ENCODE measurements at places on chromosomes 2 and 18. TPM values are rescaled to one million over a fixed set of nuclear protein-coding genes. Genes with fewer than 3 reads are reported as not detected.

DNA sequence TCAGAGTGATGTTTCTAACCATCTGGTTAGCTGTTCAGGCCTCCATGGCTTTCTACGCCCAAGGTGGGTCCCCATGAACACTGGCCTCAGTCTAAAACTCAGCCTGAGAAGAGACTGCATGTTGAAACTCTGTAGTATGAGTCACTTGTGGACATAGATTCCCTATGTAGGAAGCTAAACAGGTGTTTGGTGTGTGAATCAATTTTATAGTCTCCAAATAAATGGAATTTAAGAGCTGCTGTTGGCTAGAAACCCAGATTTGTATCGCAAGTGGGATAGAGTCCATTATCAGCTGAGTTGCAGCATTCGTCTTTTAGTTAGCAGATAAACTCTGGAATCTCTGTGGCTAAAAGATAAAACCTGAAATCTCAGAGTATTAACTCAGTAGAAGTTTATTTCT, 131.4 kb downstream of the KCNS3 start:
- DNase-seq = no peak

DNA sequence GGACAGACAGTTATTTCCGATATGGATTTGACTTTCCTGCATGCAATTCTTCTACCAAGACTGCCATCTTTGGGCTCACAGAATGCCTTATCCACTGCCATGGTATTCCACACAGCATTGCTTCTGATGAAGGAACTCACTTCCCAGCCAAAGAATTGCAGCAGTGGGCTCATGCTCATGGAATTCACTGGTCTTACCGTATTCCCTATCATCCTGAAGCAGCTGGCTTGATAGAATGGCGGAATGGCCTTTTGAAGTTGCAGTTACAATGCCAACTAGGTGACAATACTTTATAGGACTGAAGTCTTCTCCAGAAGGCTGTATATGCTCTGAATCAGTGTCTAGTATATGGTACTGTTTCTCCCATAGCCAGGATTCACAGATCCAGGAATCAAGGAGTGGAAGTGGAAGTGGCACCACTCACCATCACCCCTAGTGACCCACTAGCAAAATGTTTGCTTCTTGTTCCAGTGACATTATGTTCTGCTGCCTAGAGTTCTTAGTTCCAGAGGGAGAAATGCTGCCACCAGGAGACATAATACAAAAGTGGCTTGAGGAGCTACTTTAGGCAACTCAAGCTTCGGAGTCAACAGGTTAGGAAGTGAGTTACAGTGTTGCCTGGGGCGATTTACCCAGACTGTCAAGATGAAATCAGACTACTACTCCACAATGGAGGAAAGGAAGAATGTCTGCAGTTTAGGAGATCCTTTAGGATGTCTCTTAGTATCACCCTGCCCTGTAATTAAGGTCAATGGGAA, 23.8 kb upstream of the SMAD4 start:
- no peak for DNase-seq

Gene UGT1A8
- total RNA-seq = not detected

GRCh38 chr18:68723539-68723938, 8.6 kb upstream of the TMX3 start:
- no peak for DNase-seq

Gene CCDC102B
- 9.9 TPM for total RNA-seq

Gene LAMA1
- not detected for total RNA-seq

DNA sequence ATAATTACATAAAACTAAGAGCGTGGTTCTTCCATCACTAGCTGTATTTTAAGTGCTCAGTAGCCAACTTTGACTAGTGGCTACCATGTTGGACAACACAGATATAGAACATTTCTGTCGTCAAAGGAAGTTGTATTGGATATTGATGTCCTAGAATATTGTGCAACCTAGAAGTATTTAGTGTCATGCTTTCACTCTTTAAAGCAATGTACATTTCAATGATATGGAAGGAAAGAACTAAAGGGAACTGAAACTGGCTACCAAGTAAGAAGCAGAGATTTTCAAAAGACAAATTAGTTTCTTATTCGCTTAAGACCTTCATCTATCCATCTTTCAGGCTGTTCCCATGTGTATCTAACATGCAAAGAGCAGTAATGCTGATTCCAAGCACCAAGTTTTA, 85.4 kb upstream of the EML6 start:
- DNase-seq = no peak

Gene C18orf54
- 2.0 TPM for total RNA-seq

GRCh38 chr2:223918671-223919134, 26.4 kb downstream of the WDFY1 start:
- DNase-seq = no peak

GRCh38 chr2:156901373-156902031, 356.0 kb upstream of the GALNT5 start:
- DNase-seq = no peak

Gene SF3B6
- total RNA-seq = 57.4 TPM

DNA sequence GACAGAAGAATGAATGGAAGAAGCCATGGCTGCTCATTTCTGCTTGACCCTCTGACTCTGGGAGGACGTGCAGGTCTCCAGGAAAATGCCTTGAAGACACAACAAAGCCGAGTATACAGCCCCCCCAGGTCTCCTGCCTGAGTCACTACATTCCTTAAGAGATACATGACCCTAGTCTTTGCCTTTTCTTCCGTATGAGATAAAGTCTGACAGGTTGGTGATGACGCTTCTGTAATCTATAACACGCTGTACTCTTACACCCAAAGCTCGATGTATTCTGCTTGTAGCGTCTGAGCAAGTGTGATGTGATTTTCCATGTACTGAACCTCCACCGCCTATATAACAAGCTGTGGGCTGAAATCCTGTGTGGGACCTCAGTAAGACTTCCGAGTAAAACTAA, 77.3 kb downstream of the KCTD1 start:
- DNase-seq = no peak

DNA sequence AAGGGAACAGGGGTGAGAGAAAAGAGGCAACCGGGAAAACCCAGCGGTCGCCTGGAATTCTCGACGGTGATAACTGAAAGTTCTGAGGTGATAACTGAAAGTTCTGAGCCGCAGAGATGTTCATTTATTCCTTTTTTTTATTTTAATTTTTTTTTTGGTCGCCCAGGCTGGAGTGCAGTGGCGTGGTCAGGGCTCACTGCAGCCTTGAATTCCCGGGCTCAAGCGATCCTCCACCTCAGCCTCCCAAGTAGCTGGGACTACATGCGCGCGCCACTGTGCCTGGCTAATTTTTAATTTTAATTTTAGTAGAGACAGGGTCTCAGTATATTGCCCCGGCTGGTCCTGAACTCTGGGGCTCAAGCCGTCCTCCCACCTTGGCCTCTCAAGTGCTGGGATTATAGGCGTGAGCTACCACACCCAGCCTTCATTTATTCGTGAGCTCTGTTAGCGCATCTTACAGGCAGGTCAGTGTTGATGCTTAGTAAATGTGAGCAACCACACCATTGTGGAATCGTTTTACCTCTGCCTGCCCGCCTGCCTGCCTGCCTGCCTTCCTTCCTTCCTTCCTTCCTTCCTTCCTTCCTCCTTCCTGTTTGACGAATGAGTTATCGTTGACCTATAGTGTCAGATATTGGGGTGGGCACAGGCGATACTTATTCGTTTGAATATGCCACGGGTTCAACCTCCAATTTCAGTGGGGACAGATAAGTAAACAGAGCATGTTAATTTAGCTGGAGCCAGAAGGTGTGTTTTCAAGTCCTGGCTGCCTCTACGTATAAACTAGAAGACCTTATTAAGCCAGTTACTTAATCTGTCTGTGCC, 557 bp upstream of the E2F6 start:
- DNase-seq = no peak

- DNase-seq = no peak
These were observed 34.7 kb downstream of the ONECUT2 start for GRCh38 chr18:57469884-57470283.

- no peak for DNase-seq
These were observed 427.3 kb downstream of the GALR1 start for GRCh38 chr18:77676910-77677309.

DNA sequence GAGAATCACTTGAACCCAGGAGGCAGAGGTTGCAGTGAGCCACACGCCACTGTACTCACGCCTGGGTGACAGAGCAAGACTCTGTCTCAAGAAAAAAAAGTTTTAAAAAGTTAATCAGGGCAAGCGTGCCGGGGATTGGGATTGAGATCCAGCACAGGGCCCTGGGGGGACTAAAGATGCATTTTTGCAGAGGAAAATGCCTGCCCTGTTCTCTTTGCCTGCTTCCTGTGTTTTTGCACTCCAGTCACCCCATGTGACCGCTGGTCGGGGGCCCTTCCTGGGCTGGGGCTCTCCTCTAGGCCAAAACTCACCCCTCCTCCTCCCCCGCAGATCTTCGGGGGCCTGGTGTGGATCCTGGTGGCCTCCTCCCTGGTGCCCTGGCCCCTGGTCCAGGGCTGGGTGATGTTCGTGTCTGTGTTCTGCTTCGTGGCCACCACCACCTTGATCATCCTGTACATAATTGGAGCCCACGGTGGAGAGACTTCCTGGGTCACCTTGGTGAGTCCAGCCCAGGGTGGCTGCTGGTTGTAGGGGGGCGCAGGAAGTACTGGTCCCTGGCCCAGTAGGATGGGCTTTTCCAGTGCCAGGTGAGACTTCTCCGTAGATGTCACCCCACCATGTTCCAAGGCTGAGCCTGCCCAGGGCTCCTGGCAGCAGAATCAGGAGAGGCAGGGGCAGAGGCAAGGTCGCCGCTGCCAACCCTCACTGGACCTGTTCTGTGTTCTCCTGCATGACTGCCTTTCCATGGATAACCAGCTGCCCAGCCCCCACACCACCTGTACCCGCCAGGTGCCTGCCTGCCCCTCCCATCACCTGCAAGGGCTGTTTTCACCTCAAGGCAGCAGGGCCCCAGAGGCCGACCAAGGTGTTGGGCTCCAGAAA, 22.4 kb downstream of the MAL start:
- DNase-seq = no peak

GRCh38 chr2:51720826-51721225, 688.9 kb upstream of the NRXN1 start:
- no peak for DNase-seq

Gene TEKT4
- not detected for total RNA-seq

Gene TMEM37
- not detected for total RNA-seq

- no peak for DNase-seq
These were observed 14.2 kb downstream of the SCN9A start for GRCh38 chr2:166361351-166362153.

- DNase-seq = no peak
These were observed 32.6 kb downstream of the RBKS start for GRCh38 chr2:27857417-27858172.

DNA sequence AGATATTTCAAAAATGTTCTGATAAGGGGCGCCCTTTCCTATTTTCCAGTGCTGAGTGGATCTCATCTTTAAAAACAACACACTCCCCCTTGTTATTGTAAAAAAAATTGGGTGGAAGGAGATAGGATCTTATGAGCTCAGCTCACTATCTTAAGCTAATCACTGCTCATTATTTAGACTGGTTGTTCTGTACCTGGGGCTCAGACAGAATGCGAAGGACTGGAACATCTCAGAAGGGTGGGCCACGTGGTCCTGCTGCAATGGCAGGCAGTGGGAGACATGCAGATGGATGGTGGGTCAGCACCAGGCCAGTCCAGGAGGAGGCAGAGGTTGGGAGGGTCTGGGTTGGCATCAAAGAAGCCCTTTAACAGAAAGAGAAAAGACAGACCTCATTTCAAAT, 48.3 kb upstream of the GPR155 start:
- no peak for DNase-seq

GRCh38 chr2:118169359-118170005, 81.2 kb downstream of the INSIG2 start:
- DNase-seq = no peak

GRCh38 chr2:14678761-14679160, 46.2 kb downstream of the LRATD1 start:
- DNase-seq = no peak

DNA sequence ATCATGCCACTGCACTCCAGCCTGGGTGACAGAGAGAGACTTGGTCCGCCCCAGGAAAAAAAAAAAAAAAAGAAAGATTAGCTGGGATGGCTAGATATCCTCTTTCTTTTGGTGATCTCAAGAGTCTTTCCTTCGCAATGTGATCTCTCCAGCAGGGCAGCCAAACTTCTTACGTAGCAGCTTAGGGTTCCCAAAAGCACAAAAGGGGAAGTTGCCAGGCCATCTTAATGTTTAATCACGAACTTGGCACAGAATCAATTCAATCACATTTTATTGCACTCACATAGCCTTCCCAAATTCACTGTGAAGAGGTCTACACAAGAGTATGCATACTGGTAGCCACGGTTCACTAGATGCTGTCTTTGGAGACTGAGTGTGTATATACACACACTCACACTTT, 53.1 kb downstream of the VIL1 start:
- no peak for DNase-seq

Gene ANKRD44
- total RNA-seq = 252 TPM

DNA sequence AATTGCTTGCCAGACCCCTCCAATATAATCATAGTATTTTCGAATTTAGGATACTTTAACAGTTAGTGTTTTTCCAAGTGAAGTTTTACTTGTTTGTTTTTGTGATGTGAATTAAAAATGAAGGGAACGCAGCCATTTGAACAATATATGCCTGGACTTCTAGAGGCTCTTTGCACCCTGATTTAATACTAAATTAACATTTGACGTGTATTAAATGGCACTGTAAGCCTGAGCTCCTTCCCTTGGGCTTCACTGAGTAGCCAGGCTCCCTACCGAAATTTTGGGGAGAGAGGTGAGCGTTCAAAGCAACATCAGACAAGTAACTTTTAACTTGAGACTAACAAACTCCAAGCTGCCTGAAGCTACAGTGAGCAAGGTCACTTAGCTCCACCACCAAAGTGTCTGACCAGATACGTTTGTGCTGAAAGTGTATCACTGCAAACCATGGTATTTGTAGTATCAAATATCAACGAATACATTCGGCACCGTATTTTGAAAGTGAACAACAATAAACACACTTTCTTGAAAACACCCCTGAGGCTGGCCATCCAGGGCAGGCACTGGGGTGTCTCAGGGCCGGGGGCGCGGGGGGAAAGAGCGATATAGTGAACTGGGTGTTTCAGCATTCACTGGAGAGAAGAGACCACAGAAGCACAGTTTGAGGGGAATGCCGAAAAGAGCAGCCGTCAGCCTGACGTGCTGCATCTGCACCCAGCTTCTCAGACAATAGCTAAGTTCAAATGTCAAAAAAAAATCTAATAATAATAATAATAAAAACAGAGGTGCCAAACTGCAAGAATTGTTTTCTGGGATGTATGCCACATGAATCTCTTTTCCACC, 7.7 kb upstream of the POU3F3 start:
- no peak for DNase-seq

GRCh38 chr2:45577441-45577840, 33.6 kb downstream of the SRBD1 start:
- no peak for DNase-seq

DNA sequence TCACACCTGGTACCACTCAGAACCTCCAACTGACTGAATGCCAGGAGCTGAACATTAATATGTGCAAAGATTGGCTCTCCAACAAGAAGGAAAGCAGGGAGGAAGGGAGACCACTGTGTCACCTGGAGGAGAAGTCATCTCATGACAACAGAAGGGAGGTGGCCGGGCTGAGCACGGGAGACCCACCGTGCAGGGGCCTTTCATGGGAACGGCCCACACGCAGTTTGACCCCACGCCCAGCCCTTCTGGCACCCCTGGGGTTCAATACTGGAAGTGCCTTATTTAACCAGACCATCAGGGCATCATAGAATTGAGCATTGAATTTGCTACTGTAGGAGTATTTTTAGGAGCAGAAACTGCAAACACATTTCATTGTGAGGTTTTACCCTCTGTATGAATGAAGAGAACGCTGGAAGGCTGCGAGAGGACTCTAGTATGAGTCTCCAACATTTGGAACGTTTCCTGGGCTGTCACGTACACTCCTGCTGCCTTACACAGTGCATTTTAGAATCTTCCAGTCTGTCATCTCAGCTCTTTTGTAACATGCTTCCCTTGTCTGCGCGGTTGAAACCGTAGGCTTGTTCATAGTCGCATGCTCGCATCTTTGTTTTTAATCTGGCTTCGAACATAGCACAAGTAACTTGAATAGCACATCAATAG, 132.1 kb downstream of the NFATC1 start:
- DNase-seq = no peak

Gene SMCHD1
- total RNA-seq = 203 TPM

All from natural killer cell (primary cell).